ENCODE measurements at places on chromosomes 1 and 21. TPM values are rescaled to one million over a fixed set of nuclear protein-coding genes. Genes with fewer than 3 reads are reported as not detected.

Gene FLAD1
- 17.2 TPM for total RNA-seq

Gene POU3F1
- 9.4 TPM for total RNA-seq

Gene C1orf94
- total RNA-seq, result 0.31 TPM

Gene HTR6
- total RNA-seq, result 0.16 TPM

Gene SPRR4
- total RNA-seq, result not detected

Gene KCNK1
- total RNA-seq, result 5.3 TPM

Gene DNALI1
- total RNA-seq, result 3.1 TPM

Gene CFHR3
- total RNA-seq, result not detected

Gene PGLYRP4
- not detected for total RNA-seq

Gene ANXA9
- not detected for total RNA-seq

Gene PLA2G2A
- total RNA-seq, result not detected

Gene KRTAP13-2
- total RNA-seq, result not detected

Gene HPDL
- 0.62 TPM for total RNA-seq

Gene CCDC30
- 15.4 TPM for total RNA-seq

Gene CLDN17
- total RNA-seq, result not detected

Gene AKR7A3
- total RNA-seq, result 1.2 TPM

Gene PRAMEF12
- total RNA-seq, result not detected

Gene PDXK
- 31.4 TPM for total RNA-seq

Gene NCMAP
- under 0.01 TPM for total RNA-seq

Gene ZFP69B
- total RNA-seq, result 22.0 TPM

Gene TLR5
- total RNA-seq, result 1.7 TPM
